Effector memory CD8-positive, alpha-beta T cell (primary cell): ENCODE measurements at places on chromosomes 1 and 21.

GRCh38 chr1:19926296-19927129 lies 3.1 kb upstream of the PLA2G2E start:
- no peak for DNase-seq

DNA sequence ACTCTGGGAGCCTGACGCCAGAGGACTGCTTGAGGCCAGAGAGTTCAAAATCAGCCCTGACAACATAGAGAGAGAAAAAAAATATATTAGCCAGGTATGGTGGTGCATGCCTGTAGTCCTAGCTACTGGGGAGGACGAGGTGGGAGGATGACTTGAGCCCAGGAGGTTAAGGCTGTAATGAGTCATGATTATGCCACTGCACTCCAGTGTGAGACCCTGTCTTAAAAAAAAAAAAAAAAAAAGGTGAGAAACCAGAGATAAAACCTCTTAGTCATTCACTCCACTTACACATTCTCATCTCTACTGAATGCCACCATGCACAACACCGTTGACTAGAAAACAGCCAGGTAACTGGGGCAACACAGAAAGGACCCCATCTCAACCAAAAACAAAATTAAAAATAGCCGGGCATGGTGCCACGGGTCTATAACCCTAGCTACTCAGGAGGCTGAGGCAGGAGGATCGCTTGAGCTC lies 178.1 kb downstream of the SLC45A1 start:
- DNase-seq: peak; percentile 10

DNA sequence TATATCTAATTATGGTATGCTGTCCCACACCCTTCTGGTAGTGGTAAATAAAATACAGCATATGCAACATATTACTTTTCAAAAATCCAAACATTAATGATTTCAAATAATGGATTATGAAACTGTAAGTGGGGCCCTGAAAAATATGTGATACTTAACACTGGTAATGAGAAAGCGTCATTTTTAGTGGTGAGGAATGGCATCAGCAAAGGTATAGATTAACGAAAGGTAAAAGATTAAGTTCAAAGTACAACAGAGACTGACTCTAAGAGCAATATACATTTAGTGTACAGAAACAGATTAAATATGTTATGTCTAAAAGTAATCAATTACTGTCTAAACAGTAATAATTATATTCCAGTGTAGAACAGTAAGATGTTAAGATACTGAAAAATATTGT lies 194.1 kb downstream of the COL24A1 start:
- DNase-seq: no peak

GRCh38 chr21:44868707-44869106 lies 4.8 kb downstream of the PTTG1IP start:
- DNase-seq: no peak

- DNase-seq: no peak
These were observed 32.8 kb downstream of the IGSF21 start for GRCh38 chr1:18140411-18140810.

GRCh38 chr1:162367073-162367472 lies 9.6 kb downstream of the SPATA46 start:
- no peak for DNase-seq

DNA sequence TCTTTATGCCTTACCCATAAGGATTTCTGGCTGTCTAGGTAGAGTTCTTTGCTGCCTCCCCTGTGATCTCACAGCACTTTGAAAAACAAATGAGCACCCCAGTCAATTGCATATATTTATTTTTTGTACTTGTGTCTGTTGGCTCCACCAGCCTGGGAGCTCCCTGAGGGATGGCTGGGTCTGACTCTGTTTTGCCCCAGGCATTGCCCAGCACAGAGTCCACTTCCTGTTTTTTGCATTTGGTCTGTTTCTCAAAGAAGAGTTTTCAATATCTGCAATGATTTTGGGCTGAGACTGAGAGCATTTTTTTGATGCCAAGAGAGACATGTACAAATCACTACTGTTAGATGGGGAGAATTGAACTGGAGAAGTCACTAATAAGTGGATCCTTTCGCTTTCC lies 125.0 kb downstream of the FOXD2 start:
- no peak for DNase-seq

DNA sequence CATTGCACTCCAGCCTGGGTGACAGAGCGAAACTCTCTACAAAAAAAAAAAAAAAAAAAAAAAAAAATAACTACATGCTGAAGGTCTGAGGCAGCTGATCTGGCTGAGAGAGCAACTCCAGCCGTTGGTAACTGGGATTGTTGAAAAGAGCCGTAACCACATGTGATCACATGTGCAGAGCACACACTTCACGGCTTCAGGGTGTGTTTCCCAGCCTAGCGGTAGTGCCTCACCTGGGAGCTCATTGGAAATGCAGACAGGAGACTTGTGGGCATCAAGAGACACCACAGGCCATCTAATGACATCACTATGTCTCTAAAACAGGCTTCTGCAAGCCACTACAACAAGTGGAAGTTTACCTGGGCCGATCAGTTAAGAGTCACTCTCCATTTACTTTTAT lies 11.8 kb upstream of the OTUD7B start:
- no peak for DNase-seq

- DNase-seq: no peak
These were observed 23.1 kb upstream of the C1orf198 start for GRCh38 chr1:230891413-230891812.

DNA sequence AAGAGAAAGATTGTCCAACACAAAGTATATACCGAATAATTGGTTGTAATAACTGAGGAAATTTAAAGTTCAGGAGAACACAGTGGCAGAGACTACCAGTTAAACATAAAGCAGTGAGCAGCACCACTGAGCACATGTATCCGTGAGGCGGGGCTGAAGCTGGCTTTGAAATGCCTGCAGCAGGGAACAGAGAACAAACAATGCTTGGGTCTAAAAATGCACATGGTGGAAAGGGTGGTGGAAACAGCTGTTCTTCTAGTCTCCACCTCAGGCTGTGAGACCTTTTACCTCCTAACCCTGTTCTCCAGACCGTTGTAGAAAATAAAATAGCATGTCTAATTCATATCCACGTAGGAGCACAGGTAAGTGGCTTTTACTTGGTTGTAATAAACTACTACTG lies 7.7 kb upstream of the GNG4 start:
- DNase-seq: no peak

GRCh38 chr1:65687428-65688214 lies 105.1 kb upstream of the PDE4B start:
- DNase-seq: peak; percentile 75

GRCh38 chr1:89611721-89612120 lies 21.2 kb upstream of the LRRC8C start:
- DNase-seq: no peak

DNA sequence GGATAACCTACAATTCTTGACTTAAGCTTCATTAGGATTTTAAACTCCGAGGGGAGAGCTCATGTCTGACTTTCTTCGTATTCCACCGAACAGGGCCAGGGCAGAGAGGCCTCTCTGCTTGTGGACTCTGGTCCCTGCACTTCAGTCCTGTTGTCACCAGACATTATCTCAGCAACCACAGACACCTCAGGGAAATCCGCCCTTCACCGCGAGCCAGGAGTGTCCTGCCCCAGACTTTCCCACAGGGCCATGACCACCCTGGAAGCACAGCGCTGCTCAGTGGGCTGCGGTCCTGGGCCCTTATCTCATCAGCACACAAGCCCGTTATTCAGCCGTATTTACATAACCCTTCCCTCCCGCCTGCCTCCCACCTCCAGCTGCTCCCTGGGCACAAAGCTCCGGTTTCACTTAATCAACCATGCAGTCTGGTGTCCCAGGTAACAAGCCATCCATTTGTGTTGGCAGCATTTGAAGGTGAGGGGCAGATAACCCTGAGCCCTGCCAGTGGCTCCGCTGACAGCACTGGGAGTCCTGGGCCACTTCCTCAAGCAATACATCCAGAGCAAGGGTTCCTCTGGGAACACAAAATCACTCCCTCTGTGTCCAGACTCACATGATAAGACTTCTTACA lies 122.8 kb upstream of the RAB4A start:
- DNase-seq: no peak

DNA sequence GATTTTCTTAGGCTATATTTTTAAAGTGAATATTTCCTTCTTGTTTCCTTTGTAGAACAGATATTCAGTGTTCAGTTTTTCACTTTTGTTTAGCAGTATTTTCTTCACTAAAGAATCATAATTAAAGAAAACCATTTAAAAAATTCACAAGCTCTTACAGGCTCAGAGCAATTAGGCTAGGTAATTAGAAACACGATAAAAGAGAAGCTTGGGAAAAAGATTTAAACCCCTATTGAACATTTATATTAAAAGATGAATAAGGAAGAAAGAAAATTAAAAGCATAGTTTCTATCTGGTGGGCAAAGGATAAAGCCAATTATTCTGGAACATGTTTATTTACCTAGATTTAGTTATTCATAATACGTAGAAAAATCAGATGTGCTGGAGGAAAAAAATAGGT lies 942.6 kb downstream of the PLA2G4A start:
- no peak for DNase-seq

DNA sequence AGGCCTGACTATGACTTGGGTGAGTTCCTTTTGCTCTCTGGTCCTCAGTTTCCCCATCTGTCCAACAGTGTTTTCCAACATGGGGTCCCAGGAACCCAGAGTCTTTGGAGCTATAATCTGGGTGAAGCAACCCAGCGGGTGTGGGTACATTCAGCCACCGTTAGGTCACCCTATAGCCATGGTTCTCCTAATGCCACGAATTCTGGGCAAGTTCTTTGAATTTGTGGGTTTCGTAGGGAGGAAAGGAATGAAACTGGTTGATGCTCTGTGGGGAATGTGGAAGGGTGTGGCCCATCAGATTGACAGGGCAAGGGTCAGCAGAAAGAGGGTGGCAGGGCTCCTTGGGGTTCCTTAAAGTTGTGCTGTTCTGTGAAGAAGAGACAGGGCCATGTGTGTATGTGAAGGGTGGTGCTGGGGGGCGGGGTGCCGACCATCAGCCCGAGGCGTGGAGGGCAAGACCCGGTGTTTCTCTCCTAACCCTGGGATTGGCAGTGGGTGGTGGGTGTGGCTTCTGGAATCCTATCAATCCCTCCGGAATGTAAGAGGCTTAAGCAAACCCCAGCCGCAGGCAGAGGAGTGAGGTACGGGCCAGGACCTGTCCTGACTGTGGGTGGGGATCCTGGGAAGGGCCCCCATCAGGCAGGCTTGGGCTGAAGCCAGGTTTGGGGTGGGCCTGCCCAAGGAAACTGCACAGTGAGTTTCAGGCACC lies 35.5 kb upstream of the ZNF362 start:
- no peak for DNase-seq

- DNase-seq: no peak
These were observed 16.2 kb downstream of the MRAP start for GRCh38 chr21:32314806-32315205.

DNA sequence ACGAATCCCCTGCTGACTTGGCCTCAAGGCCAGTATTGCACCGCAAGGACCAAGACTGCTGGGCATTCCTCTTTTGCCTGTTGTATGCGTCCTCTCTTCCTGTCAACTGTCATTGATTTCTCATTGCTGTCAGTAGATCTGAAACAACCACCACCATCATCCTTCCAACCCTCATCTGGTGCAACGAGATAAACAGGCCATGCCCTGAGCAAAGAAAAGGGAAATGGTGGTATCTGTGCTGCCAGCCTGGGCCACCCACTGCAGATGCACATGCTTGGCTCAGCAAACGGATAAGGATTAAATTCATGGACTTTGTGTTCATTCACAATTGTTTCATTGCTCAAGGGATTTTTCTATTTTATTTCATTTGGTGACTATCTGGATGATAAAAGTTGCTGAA lies 13.6 kb downstream of the OXCT2 start:
- DNase-seq: no peak

DNA sequence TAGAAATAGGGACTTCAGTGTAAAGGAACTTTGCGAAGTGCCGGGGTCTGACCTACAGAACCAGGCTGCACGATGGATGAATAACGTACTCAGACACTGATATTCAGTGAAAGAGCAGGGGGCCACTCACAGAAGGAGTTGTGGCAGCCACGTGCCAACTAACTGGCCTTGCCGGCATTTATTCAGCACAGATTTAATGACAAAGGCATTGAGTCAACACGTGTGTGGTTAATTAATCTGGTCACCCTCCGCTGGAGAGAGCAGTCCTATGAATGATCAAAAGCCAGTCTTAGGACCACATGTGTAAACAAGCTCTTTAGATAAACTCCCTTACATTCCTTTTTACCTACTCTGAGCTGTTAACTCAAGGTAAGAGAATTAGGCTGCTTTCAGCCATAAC lies 6.2 kb upstream of the B3GALT2 start:
- DNase-seq: no peak

DNA sequence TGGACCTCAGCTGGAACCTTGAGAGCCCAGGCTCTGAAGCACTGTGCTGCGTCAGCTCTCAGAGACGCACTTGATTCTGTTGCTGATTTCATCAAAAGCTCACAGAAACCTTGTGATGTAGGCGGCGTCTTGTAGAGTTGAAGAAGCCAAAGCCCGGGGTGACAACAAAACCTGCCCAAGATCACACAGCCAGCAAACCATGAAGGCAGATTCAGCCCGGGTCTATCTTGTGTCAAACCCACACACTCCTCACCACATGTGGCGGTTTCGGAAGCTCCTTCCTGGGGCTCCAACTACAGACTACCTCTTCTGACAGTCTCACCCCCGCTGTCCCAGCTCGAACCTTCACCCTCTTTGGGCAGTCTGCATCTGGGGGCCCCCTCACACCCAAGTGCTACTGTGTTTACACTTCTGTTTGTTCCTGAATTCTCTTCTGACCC lies 50.4 kb downstream of the TENT5C start:
- DNase-seq: peak; percentile 81
